ENCODE measurements at places on chromosomes 2 and 18. TPM values are rescaled to one million over a fixed set of nuclear protein-coding genes. Genes with fewer than 3 reads are reported as not detected.

Gene TUBA4B
- not detected for total RNA-seq

Gene HOXD10
- not detected for total RNA-seq

DNA sequence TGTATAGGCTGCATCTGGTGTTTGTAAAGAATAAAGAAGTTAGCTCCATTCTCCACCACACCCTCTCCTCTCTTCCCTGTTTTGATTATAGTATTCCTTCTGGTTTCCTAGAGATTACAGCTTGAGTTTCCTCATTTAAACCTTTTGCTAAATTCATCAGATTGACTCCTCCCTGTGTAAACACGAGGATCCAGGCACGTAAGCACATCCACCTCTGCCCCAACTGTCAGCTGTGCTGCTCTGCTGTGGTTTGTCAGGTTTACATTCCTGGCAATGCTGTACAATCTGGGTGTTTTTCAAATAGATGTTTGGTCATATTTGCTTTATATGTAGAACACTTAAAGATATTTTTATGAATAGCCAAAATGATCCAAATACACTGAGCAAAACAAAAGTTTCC is 302.8 kb downstream of the PTGR3 start:
- DNase-seq, result peak; percentile 67

DNA sequence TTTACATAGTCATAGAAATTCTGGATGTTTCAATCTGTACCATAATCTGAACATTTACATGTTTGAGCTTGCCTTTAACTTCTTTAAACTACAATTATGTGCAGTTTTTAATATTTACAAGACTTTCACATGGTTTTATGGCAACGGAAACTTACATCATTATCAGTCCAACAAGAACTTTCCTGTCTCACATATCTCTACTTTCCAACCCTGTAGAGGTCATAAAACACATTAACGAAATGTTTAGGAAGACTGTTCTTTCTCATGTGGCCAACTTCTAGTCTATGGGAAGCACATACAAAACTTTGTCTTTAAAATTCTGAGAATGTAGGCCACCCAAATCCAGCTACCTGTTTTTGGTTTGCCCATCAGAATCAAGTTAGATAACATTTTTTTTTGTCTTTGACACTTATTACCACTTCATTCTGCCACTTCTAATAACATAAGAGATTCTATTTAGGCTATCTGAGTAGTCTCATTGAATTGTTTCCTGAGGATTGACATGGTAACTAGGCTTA is 693.2 kb downstream of the KCNJ3 start:
- no peak for DNase-seq

Gene MEIS1
- 9.1 TPM for total RNA-seq

GRCh38 chr18:74654638-74655037 is 57.0 kb downstream of the ZNF407 start:
- no peak for DNase-seq

DNA sequence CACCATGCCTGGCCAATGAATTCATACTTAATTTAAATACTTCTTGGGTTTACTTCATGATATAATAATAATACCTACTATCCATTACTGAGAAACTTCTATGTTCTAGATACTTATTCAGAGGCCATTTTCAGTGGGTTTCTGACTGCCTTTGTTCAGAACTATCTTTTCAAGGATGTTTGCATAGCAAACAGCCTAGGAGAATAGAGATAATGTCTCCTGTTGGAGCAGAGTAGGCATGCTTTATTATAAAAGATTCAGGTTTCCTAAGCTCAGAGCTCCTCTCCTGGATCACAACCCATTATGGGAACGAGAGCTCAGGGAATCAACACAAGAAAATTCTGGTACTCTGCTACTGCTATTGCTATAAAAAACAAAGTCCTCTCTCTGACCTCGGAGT is 11.1 kb downstream of the FASTKD1 start:
- no peak for DNase-seq

DNA sequence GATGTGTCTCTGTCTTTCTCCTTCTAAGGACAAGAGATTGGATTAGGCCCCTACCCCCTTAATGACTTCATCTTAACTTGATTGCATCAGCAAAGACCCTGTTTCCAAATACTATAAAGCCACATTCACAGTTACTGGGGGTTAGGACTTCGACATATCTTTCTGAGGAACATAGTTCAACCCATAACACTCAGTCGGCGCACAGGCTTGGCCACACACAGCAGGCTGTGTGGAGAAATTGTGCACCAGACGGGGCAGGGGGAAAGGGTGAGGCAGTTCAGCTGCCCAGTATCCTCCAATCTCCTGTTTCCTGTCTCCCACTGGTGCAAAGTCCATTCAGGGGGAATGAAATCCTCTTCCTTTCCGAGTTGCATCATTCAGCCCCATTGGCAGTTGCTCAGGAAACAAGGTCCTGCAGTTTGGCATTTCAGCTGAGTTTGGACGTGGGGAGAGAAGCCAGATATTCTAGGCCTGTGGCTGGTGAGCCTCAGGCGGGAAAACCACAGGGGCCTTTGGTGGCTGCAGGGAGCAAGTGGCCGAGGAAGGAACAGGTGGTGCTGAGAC is 9.4 kb upstream of the RAPGEF4 start:
- no peak for DNase-seq

Gene CENPA
- total RNA-seq, result 43.6 TPM

DNA sequence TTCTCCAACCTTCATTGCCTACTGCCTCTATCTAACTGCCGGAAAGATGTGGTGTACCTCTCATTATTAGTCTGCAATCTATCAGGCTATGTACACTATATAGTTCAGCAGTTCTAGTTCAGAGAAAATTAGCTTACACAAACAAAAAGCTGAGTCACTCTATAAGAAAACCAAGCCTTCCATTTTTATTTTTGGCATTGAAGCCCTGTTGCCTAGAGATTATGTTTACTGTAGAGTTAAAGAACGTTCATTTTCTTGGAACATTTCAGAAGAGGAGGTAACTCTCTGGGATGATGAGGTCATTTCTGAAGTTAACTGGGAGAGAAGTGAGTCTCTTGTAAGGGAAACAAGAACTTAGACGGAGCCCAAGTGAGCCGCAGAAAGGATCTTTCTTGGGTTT is 133.5 kb downstream of the FAM124B start:
- peak; percentile 27 for DNase-seq

GRCh38 chr2:241914542-241914941 is 45.0 kb downstream of the RTP5 start:
- no peak for DNase-seq

GRCh38 chr2:133241224-133241571 is 327.1 kb downstream of the NCKAP5 start:
- no peak for DNase-seq

DNA sequence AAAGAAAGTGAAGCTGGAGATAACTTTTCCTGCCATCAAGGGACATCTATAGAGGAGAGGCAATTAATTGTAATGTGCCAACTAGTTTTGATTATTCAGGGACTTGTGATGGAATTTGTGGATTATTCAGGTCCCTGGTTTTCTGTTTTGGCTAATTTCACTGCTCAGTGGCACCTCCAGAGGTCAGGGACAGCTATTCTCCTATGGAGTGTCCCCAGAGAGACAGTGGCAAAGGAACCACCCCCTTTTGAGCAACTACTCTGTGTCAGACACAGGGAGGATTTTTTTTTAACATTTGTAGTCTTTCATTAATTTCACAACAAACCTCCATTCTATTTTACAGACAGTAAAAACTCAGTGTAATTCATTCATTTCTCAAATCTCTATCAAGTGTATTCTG is 206.0 kb upstream of the SPRED2 start:
- no peak for DNase-seq

DNA sequence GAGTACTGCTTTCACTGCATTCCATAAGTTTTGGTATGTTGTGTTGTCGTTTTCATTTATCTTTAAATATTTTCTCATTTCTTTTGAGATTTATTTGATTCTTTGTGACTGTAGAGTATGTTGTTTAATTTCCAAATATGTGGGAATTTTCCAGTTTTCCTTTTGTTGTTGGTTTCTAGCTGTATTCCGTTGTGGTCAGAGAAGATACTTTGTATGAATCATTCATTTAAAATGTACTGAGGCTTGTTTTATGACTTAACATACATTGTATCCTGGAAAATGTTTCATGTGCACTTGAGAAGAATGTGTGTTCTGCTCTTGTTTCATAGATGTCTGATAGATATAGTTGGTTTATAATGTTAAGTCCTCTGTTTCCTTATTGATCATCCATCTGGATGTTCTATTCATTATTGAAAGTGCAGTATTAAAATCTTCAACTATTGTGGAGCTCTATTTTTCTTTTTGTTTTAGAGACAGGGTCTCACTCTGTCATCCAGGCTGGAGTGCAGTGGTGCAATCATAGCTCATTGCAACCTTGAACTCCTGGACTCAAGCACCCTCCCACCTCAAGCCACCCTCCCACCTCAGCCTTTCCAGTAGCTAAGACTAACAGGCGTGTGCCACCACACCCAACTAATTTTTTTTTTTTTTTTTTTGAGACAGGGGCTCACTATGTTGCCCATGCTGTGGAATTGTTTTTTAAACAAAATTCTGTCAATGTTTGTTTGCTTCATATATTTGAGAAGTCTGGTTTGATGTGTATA is 96.8 kb downstream of the TAF4B start:
- DNase-seq, result no peak

GRCh38 chr18:8595445-8595844 is 13.8 kb upstream of the RAB12 start:
- no peak for DNase-seq

Gene GPR155
- total RNA-seq, result 0.18 TPM

Gene RTP5
- total RNA-seq, result not detected

Gene ACTR1B
- total RNA-seq, result 49.9 TPM

- DNase-seq, result no peak
Measured at GRCh38 chr2:95372845-95373244, 29.7 kb upstream of the FAHD2A start.

GRCh38 chr18:32695534-32695933 is 77.3 kb downstream of the KLHL14 start:
- no peak for DNase-seq

GRCh38 chr2:88247531-88247930 is 77.4 kb downstream of the THNSL2 start:
- no peak for DNase-seq

- no peak for DNase-seq
Measured at GRCh38 chr2:126777620-126777978, 121.1 kb upstream of the TEX51 start.

DNA sequence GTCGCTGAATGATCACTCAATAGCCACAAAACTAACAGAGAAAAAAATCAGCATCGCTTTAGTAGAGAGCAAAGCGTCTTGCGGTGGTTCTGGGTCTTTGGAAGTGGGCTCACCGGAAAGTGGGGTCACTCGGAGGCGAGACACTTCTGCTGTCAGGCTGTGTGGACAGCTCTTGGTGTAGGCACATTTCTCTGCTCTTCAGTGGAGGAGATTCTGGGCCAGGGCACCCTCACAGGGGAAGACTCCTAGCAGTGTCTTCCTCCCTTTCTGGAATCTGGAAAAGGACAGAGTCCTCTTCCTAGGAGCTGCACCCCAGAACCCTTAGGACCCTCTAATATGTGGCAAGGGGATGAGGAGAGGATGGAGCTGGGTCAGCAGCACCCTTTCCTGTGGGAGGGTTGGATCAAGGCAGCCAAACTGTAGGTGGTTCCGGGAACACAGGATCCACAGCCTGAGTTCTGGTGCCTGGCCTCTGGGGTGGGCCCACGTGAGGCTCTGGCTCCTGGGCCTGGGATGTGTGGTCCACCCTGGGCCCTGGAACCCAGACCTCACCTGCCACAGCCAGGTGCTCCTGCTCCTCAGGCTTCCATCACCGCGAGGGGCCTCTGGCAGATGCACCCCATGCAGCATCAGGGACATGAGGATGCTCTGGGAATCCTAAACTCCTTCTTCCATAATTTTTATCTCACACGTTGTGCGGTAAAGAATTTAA is 25.1 kb downstream of the GPR35 start:
- no peak for DNase-seq

Gene FOXI3
- total RNA-seq, result not detected

- DNase-seq, result no peak
Measured at GRCh38 chr18:70457223-70457622, 168.4 kb downstream of the SOCS6 start.

- DNase-seq, result no peak
Measured at GRCh38 chr18:68417826-68418225, 297.1 kb downstream of the TMX3 start.

All from PC-9 (cell line).